Sigmoid colon (tissue), 7 donors: ENCODE measurements at places on chromosomes 5 and 9.

DNA sequence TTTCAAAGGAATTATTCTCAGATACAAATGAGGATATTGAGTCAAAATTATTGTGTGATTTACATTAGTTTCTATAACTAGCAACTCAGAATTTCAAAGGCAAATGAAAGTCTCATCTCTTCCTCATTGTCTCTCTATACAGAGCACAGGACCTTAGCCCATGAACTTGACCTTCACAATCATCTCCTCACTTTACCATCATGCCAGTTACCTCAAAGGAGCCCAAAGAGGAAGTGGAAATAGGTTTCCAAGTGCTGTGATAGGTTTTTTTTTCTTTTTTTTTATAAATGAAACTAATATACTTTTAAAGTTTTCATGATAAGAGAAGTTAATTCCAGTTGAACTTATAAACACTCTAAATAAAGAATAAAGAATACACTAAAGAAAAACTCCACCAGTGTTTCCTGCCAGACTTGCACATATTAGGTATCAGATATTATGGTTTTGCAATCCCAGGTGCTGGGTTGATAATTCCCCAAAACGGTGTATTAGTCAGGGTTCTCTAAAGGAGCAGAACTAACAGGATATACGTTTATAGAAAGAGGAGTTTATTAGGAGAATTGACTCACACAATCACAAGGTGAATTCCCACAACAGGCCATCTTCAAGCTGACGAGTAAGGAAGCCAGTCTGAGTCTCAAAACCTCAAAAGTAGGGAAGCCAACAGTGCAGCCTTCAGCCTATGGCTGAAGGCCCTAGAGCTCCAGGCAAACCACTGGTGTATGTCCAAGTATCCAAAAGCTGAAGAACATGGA lies 50.1 kb upstream of the ADAMTS16 start:
- no peaks in the 10 kb centered on the region for H3K36me3 ChIP-seq
- H3K4me3 ChIP-seq = no peak overlapping the region
- H3K27me3 ChIP-seq = no peaks in the 10 kb centered on the region
- H3K4me1 ChIP-seq = no peaks in the 10 kb centered on the region
- no peak overlapping the region for H3K27ac ChIP-seq

DNA sequence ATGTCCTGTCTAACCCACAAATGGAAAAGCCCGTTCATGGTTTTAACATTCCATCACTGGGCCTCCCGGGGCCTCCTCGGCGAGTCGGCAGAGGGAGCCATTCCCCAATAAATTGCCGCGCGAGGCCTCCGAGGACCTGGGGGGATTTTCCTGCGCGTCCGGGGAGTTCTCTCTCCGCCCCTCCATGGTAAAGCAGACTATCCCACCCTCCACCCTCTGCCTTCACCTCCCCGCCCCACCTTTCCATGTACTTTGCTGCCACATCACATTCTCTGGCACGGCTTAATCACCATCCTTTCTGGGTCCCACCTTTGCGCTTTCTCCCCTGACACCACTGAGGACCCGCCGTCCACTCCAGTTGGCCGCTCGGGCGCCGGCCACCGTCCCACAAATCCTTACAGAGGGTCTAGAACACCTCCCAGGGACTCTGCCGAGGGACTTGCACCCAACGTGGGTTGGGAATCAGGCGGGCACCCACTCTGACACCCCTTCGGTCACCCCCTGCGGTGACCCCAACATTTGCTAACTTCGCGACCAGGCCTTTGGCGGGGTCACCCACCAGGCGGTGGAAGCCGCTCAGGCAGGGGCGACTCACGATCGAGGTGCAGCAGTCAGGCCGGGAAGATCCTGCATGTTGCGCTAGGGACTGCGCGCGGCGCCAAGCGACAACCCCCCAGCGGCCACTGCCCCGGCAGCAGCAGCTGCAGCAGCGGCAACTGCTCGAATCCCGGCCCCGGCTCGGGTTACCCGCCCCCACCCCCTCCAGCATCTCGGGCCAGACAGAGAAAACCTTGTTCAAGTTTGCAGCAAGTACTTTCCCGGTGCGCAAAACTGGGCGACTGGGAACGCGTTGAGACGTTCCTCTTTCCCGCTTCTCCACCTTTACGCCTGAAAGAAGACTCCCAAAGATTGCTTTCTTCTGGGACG lies at the start of gene MEGF10:
TSS of gene MEGF10 (plus strand) at position 778 of the 927 bp plus-strand sequence. CDS start 40,513 bp downstream, outside the sequence.
- peaks cover 11% of the 10 kb centered on the region for H3K4me1 ChIP-seq
- no peak within 1 kb of the TSS for H3K27ac ChIP-seq
- H3K36me3 ChIP-seq = no peaks in the 10 kb centered on the region
- H3K27me3 ChIP-seq = peaks cover 32% of the 10 kb centered on the region
- DNase-seq = no peak

- H3K36me3 ChIP-seq = no peaks in the 10 kb centered on the region
- no peak overlapping the region for H3K4me3 ChIP-seq
- H3K4me1 ChIP-seq = no peaks in the 10 kb centered on the region
- no peak overlapping the region for H3K27ac ChIP-seq
- H3K27me3 ChIP-seq = no peaks in the 10 kb centered on the region
Observed at GRCh38 chr5:72415616-72416325, 91.4 kb downstream of the ZNF366 start.

DNA sequence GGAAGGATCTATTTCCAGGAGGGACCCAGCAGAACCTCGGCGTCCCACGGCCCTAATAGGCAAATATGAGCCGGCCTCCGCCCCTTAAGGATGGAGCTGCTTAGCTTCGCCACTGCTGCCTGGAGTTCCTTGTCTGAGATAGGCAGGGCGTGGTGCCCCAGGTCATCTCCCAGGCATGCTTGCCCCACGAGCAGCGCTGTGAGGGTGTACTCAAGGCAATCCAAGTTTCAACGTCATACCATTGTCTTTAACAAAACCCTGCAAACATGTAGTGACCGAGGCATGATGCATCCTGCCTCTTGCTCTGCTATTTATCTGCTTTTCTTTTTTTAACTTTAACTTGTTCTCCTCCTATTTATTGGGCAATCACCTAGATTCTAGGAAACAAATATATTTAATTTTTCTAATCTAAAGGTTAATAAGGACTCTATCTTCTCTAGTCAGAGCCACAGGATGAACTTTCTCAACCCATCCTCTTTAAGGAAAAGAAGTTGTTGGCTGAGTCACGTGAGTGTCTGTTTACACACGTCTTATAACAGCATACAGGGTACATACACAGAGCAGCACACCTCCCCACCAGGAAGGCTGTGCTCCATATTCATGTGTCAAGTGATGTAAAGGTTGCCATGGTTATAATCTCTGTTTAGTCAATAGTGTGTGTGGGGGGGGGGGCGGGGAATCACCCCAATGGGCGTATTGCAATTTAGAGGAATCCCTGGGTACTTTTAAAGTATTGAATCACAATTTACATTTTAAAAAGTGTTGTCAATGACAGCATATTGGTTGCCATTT lies 27.3 kb upstream of the ZSWIM6 start:
- no peaks in the 10 kb centered on the region for H3K27me3 ChIP-seq
- DNase-seq = no peak
- peaks cover 25% of the 10 kb centered on the region for H3K4me1 ChIP-seq
- H3K4me3 ChIP-seq = no peak overlapping the region

GRCh38 chr9:117882171-117882570 lies 178.0 kb downstream of the TLR4 start:
- no peak overlapping the region for H3K4me3 ChIP-seq
- H3K36me3 ChIP-seq = no peaks in the 10 kb centered on the region
- DNase-seq = no peak

- H3K4me3 ChIP-seq = no peak overlapping the region
- peaks cover 26% of the 10 kb centered on the region for H3K36me3 ChIP-seq
- no peaks in the 10 kb centered on the region for H3K27me3 ChIP-seq
- H3K4me1 ChIP-seq = peaks cover 31% of the 10 kb centered on the region
- DNase-seq = no peak
Observed at GRCh38 chr9:34999576-34999975, 10.0 kb downstream of the DNAJB5 start.

DNA sequence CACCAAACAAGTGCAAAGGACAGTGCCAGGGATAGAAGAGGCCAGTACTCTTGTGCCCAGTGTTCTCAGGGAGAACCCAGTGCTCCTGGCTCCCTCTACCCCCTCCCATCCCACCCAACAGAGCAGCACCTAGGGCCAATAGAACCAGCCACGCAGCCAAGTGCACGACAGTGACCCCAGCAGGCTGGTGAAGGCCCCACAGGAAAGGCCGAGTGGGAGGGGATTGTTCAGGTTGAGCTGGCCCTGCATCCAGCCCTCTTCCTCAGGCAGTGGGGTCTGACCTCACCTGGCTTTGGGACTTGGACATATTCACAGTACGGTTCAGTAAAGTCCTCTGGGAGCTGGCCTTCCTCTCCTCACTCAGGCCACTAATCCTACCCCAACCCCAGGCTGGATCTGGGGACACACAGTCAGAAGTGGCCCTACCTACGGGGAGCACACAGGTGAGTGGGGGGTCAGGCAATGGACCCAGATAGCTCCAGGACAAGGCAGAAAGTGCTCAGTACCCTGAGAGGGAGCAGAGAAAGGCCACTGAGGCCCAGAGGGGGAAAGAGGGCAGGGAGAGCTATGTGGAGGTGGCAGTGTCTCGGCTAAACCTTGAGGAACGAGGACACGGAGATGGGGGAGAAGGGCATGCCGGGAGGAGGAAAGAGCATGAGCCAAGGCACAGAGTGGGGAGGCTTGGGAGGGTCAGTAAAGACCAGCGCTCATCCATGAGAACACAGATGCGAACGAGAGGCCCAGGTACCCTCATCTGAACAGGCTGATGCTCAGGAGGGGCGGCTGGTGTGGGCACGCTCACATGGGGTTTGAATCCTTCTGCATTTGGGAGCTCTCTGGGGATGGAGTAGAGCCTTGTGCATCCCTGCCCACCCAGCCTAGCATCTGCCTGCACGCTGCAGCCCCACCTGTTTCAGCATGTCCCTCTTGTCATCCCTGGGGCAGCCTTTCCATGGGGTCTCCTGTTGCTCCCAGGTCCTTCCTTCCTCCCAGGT lies 25.6 kb downstream of the POLR1E start:
- no peak overlapping the region for H3K4me3 ChIP-seq
- H3K27ac ChIP-seq = no peak overlapping the region
- no peaks in the 10 kb centered on the region for H3K4me1 ChIP-seq

DNA sequence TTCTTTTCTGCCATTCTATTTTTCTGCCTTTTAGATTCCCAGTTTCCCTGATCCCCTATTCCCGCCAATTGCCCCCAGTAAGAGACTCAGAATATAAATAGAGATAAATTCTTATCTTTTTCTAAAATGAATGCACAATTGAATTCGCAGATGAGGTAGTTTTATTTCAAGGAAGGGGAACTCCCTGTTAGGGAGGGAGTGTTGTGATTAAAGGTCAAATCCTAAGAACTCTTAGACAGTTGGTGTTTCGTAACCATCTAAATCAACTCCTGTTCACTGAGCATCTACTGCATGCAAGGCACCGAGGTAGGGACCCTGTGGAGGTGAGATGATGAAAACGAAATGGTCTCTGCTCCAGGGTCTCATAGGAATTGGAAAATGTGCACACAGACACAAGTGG lies 7.7 kb upstream of the MAP3K1 start:
- no peaks in the 10 kb centered on the region for H3K36me3 ChIP-seq
- H3K4me1 ChIP-seq = no peaks in the 10 kb centered on the region
- no peak for DNase-seq
- no peak overlapping the region for H3K27ac ChIP-seq
- H3K27me3 ChIP-seq = no peaks in the 10 kb centered on the region
- no peak overlapping the region for H3K4me3 ChIP-seq

- DNase-seq = no peak
- no peak overlapping the region for H3K27ac ChIP-seq
- H3K36me3 ChIP-seq = peaks cover 13% of the 10 kb centered on the region
- H3K27me3 ChIP-seq = no peaks in the 10 kb centered on the region
Observed at GRCh38 chr5:71482132-71482531, 26.7 kb downstream of the BDP1 start.

DNA sequence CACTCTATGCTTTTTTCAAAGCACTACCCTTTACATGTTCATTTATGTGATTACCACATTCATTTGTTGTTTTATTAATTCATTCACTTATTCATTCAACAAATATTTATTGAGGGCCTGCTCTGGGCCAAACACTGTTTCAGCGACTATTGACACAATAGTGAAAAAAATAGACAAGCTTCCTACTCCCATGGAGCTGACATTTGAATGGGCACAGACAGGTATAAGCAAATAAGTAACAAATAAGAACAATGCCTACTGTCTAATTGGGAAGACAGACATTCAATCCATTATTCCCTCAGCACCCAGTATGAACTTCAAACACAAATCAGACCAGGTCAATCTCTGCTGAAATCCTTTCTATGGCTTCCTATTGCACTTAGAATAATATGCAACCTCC lies 156.9 kb upstream of the NR3C1 start:
- H3K4me1 ChIP-seq = peaks cover 7% of the 10 kb centered on the region
- no peaks in the 10 kb centered on the region for H3K27me3 ChIP-seq
- no peak overlapping the region for H3K27ac ChIP-seq
- no peaks in the 10 kb centered on the region for H3K36me3 ChIP-seq

DNA sequence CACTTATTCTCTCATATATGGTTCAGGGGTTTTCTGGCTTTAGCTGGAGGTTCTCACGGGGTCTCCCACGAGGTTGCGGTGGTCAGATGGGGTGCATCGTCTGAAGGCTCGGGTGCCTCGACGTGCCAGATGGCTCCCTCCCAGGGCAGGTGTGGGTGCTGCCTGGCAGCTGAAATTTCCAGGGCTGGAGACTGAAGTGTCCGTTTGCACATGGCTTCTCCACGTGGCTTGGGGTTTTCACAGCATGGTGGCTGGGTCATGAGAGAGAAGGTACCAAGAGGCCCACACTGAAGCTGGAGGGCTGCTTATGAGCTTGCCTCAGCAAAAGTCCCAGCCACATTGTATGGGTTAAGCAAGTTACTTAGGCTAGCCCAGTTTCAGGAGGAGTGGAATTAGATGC lies 218.6 kb downstream of the AGTPBP1 start:
- peaks cover 33% of the 10 kb centered on the region for H3K27me3 ChIP-seq
- peaks cover 8% of the 10 kb centered on the region for H3K4me1 ChIP-seq
- H3K27ac ChIP-seq = no peak overlapping the region
- H3K36me3 ChIP-seq = no peaks in the 10 kb centered on the region
- DNase-seq = no peak
